ENCODE measurements at places on chromosomes 5 and 9. TPM values are rescaled to one million over a fixed set of nuclear protein-coding genes. Genes with fewer than 3 reads are reported as not detected.

FNIP1 gene
- 3.6 TPM for polyA plus RNA-seq

IL7R gene
- polyA plus RNA-seq, result 1.8 TPM

ANKRD31 gene
- polyA plus RNA-seq, result 0.03 TPM

SLC31A1 gene
- polyA plus RNA-seq, result 4.2 TPM

PITX1 gene
- 6.0 TPM for polyA plus RNA-seq

KLHL3 gene
- 0.23 TPM for polyA plus RNA-seq

PTGDS gene
- 218 TPM for polyA plus RNA-seq

GM2A gene
- polyA plus RNA-seq, result 10.2 TPM

SPACA9 gene
- polyA plus RNA-seq, result 1.2 TPM

GCNT1 gene
- 2.8 TPM for polyA plus RNA-seq

C9orf50 gene
- not detected for polyA plus RNA-seq

RGS7BP gene
- 0.25 TPM for polyA plus RNA-seq

C9 gene
- polyA plus RNA-seq, result not detected

HSD17B3 gene
- not detected for polyA plus RNA-seq

FIBCD1 gene
- 9.6 TPM for polyA plus RNA-seq

LCN12 gene
- 3.0 TPM for polyA plus RNA-seq

PCDH12 gene
- polyA plus RNA-seq, result 0.69 TPM

MARCHF3 gene
- polyA plus RNA-seq, result 16.8 TPM

SHOC1 gene
- 0.03 TPM for polyA plus RNA-seq

DNA sequence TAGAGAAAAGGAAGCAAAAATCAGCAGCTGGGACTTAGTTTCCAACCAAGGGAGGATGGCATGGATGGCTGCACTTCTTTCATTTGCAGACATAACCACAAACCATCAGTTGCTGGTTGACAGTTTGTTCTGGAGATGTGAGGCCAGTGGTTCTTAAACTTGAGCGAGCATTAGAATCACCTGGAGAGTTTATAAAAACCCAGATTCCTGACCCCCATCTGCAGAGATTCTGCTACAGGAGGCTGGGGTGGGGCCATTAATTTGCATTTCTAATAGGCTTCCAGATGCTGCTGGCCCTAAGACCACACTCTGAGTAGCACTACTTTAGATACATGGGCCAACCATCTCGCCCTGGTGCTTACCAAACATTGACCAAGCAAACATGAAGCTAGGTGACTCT is 60.8 kb downstream of the MARCHF3 start:
- no peak for DNase-seq

GRCh38 chr5:32449262-32449661 is 4.7 kb upstream of the ZFR start:
- DNase-seq, result no peak

DNA sequence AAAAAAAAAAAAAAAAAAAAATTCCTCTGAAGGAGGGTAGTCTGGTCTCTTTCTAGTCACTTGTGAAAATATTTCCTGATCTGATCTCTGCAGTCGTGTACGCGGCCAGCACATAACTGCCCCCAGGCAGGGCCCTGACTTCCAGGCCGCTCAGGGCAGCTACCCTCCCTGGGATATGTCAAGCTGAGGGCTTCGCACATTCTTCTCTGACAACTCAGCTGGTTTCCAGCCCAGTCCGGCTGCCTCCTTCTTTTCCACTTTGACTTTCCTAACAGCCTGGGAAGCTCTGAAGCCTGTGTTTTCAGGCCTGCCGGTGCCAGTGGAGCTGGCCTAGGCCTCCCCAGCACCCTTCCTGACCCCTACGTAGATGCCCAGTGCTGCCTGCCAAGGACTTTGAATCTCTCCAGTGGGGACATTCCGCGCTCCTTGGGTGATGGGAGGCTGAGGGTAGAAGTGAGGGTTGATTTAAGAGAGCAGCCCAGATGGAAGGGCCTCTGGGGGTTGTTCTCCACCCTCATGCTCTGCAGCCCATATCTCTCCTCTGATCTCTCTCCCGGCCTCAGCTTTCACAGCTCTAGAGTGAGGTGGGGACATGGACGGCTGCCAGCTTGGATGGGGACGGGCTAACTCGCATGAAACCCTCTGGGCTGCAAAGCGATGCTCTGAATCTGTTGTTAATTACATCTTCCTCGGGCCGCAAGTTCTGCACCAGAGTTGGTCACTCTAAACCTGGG is 20.7 kb downstream of the COL5A1 start:
- peak; percentile 95 for DNase-seq

DNA sequence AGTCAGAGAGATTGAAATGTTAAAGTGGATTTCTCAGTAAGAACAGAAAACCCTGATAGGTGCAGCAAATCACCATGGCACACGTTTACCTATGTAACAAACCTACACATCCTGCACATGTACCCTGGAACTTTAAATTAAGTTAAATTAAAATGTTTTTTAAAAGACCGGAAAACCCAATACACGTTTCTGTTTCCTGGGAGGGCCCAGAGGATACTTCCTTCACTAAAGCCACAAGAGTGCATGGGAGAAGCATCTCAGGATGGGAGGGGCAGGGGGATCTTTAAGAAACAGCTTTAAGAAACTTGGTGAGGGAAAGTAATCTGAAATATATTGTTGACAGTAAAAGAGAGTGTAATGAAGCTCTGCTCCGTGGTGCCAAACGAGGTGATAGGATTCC is 164.7 kb upstream of the PTGER4 start:
- DNase-seq, result no peak

DNA sequence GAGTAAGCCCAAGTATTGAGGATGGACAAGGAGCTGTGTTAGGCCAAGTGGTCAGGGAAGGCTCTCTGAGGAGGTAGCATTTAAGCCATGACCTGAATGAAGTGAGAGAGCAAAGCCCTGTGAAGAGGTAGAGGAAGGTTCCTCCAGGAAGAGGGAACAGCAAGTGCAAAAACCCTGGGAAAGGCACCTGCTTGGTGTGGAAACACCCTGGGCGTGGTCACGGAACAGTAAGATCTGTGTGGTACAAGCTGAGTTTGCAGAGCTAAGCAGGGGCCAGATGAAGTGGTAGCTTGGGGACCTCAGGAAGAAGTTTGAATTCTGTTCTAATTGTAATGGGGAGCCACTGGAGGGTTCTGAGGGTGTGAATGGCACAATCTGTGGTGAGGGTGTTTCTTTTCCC is 310.2 kb downstream of the ARHGAP26 start:
- DNase-seq, result no peak

- DNase-seq, result peak; percentile 56
Observed at GRCh38 chr9:133703591-133704399, 34.4 kb downstream of the SARDH start.

DNA sequence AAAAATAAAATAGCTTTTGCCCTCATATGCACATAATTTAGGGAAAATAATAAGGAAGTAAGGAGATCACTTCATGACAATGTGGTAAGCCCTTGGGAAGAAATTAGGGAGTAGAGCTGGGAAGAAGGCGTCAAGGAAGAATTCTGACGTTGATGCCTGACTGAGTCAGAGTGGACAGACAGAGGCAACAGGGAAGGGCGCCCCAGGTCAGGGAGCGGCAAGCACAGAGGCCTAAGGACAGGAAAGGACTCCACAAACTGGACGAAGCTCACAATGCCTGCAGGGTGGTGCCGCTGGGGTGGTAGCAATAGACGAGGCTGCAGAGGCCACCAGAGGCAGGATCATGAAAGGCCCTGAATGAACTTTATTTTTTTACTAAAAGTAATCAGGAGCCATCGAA is 7.6 kb downstream of the DRD1 start:
- DNase-seq, result no peak

DNA sequence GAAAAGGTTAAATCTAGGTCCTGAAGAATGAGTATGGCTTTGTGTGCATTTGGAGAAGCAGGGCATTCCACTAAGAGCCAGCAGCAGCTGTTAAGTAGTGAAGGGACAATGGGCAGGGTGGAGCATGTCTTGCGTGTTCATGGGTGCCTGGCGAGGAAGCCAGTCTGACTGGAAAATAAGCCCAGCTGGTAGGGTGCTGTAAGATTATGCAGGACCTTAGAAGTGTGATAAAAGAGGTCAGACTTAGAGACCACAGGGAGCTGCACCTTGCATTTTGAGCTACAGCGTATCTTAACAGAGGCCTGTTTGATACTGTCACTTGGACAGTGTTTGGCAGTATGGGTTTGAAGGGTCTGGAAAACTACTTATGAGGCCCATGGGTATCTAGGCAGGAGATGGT is 131.7 kb upstream of the ELL2 start:
- DNase-seq, result no peak

GRCh38 chr9:29282121-29282520 is 1708.8 kb upstream of the C9orf72 start:
- no peak for DNase-seq

GRCh38 chr9:92887880-92888338 is 10.1 kb upstream of the ZNF484 start:
- no peak for DNase-seq

DNA sequence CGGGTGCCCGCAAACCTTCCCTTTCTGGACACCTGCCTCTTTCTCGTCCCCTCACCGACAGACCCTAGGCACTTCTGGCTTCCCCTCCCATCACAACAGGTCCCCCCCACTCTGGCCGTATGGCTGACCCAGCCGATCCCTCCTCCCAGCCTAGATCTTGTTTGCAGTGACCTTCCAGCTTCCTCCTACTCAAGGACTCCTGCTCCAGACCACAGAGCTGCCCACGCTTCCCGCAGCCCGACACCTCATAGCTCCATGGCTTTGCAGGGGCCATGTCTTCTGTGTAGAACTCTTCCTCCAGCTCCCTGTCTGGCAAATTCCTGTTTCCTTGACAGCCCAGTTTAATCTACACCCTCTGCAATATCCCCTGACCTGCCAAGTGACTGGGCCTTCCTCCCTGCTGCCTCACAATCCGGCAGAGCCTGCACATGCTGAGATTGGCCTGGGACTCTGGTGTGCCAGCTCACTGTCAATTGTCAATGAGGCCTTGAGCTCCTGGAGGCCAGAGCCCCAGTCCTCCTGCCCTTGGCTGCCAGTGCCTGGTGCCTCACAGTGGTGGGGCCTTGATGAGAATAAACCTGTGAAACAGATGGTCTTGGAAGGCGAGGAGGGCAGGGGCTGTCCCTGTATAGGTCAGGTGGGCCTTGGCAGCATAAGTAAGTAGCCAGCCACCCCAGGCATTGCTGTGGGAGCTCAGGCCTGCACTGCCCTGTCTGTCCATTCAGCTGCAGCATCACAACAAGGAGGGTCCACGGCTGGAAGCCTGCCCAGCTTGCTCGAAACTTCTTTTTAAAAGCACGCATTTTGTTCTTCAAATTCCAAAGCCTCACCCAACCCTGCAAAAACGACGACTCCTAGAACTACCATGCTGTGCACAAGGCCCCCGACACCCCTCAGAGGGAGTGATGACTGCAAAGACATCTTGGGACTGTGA is 50.5 kb downstream of the GADD45G start:
- DNase-seq, result peak; percentile 64

DNA sequence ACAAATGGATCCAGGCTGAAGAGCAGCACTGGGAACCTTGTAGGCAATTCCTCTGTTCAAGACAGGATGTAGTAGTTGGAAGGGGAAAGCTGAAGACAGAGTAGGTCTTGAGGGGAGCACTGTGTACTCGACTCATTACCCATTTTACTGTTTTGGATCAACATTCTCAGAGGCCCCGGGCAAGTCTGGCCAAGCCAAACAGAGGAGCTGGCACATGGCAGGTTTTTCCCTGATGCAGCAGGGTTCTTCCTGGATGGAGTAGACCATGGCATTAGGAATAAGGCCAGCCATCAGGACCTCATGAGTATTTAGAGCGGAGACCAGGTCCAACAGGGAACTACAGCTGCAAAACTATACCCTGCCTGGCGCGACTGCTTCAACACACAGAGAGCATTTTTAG is 4.4 kb downstream of the SVEP1 start:
- no peak for DNase-seq

GRCh38 chr9:107932046-107932445 is 442.5 kb upstream of the KLF4 start:
- DNase-seq, result no peak

GRCh38 chr9:132840980-132841379 is 37.1 kb downstream of the AK8 start:
- DNase-seq, result peak; percentile 34

- DNase-seq, result no peak
Observed at GRCh38 chr9:32926911-32927310, 74.5 kb downstream of the APTX start.

- no peak for DNase-seq
Observed at GRCh38 chr9:109733690-109734089, 46.3 kb upstream of the PALM2AKAP2 start.

- peak; percentile 61 for DNase-seq
Observed at GRCh38 chr9:133715866-133716563, 22.1 kb downstream of the SARDH start.

DNA sequence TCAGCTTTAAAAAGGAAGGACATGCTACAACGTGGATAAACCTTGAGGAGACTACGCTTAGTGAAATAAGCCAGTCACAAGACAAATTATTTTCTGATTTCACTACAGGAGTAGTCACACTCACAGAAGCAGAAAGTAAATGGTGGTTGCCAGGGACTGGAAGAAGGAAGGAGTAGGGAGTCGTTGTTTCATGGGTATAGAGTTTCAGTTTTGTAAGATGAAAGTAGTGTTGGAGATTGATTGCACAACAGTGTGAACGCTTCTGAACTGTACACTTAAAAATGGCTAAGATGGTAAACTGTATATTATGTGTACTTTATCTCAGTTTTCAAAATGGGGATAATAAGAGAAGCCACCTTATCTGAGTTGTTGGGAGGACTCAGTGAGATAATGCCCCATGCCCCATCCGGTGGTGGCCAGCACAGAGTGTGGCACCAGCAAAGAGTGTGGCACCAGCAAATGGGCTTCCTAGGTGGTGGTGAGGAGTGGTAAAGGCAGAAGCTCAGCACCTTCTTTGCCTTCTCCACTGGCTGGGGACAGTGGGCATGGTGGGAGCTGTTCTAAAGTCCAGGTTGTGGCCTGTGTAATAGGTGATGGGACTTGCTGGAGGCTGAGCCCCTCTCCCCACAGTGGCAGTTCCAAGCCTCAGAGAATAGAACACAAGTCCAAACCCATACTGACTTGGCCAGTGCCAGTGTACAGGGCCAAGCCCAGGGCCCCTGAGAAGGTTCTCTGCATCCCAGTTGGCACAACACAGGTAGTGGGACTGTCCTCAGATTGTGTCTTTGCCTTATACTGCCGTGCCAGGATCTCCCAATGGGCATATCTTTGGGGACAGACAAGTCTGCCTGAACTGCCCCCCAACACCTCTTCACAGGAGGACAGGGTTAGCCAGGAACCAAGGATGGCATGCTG is 4.4 kb downstream of the SLC22A4 start:
- no peak for DNase-seq

Measured in sigmoid colon (tissue), 7 donors.